NB4 (cell line): ENCODE measurements at places on chromosomes 11 and 22.
A peak's percentile ranks its signal among the peaks of the same experiment; 100 is the strongest.

GRCh38 chr11:961921-962320 lies 36.3 kb downstream of the AP2A2 start:
- DNase-seq = no peak

DNA sequence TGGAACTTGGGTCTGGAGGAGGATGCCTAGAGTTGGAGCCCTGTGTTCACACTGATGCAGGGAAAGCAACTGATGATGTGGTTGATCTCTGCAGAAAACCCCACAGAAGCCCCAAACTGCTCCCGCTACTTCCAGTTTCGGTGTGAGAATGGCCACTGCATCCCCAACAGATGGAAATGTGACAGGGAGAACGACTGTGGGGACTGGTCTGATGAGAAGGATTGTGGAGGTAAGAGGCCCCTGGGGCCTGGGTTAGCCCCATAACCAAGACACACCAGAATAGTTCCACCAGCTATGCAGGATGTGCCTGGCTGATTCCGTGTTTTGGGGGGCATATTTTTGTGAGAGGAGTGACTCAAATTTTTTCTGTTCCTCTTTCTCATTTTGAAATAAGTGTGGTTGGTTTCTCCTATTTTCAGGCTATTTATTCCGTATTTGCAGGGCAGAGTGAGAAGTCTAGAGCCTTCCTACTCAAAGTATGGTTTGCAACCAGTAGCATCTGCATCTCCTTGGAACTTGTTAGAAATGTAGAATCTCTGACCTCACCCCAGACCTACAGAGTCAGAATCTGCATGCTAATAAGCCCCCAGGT lies 137.3 kb upstream of the SORL1-AS1 start:
- DNase-seq = peak; percentile 79

- DNase-seq = peak; percentile 91
Measured at GRCh38 chr11:66408488-66409214, 12.2 kb upstream of the NPAS4 start.

- peak; percentile 51 for DNase-seq
Measured at GRCh38 chr11:126348806-126349582, 6.5 kb upstream of the ST3GAL4 start.

DNA sequence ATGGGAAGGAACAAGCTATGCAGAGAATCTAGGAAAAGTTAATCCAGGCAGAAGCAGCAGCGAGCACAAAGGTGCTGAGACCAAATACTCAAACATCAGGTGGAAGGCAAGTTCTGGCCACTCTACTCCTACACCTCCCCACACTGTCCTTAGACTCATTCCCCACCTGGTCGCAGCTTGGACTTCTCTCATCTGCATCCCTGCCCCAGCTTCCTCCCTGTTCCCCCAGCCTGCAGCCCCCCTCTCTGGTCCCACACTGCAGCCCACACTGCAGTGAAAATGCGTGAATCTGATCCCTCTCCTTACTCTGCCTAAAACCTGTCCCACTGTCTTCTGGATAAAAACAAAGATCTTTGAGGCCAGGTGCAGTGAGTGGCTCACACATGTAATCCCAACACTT lies 9.1 kb downstream of the TPBGL start:
- no peak for DNase-seq
